T-helper 17 cell (primary cell): ENCODE measurements at places on chromosomes 2 and 18.

- no peak overlapping the region for H3K27ac ChIP-seq
- H3K4me3 ChIP-seq: no peak overlapping the region
- no peak for DNase-seq
- H3K4me1 ChIP-seq: peaks cover 22% of the 10 kb centered on the region
Measured at GRCh38 chr2:104855221-104856085, 1.5 kb downstream of the POU3F3 start.

GRCh38 chr18:50582500-50582899, 22.6 kb downstream of the MAPK4 start:
- H3K4me1 ChIP-seq: no peaks in the 10 kb centered on the region
- H3K27ac ChIP-seq: no peak overlapping the region
- peaks cover 19% of the 10 kb centered on the region for H3K27me3 ChIP-seq
- no peak for DNase-seq
- H3K4me3 ChIP-seq: no peak overlapping the region

DNA sequence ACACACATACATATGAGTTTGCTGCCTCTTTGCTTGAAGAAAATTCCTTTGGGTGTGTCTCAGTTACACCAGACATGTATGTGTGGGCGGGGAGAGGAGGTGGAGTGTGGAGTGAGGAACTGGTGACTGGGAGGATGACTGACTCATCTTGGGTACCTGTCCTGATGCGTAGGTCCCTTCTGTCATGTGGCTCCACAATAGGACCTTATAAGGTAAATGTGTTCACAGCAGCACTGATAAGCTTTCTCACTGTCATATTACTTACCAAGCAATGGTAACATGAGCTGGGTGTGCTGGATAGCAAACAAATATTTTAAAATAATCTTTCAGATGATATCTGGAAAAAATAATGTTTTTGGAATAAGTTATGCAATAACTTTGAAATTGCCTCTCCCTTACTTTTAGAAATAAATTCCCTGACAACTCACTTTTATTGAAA, 45.1 kb downstream of the SLC9A2 start:
- H3K27me3 ChIP-seq: peaks cover 40% of the 10 kb centered on the region
- H3K36me3 ChIP-seq: no peaks in the 10 kb centered on the region
- no peak overlapping the region for H3K4me3 ChIP-seq
- H3K27ac ChIP-seq: no peak overlapping the region

DNA sequence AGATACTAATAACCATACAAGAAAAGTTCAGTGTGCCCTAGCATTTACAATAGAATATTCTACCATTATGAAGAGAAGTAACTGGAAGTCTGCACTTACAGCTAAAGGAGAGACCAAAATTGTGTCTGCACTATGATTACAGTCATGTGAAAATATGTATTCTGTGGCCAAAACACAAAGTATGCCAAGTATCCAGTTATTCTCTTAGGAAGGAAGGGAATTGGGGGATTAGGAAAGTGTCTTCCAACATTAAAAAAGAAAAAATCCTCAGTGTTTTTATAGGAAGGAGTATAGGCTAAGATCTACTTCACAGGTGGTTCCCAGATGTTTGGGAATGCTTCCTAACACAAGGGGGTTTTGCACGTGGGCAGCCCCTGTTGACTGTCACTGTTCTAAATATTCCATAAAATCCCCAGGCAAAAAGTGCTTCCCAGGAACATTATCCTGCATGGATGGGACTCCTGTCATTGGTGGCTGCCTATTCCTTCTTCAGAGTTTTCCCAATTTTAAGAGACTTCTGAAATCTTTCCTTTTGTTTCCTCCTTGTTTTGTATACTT, 180.2 kb upstream of the KLHL29 start:
- H3K36me3 ChIP-seq: no peaks in the 10 kb centered on the region
- no peak for DNase-seq
- no peak overlapping the region for H3K27ac ChIP-seq
- peaks cover 14% of the 10 kb centered on the region for H3K27me3 ChIP-seq
- H3K4me3 ChIP-seq: no peak overlapping the region
- no peaks in the 10 kb centered on the region for H3K4me1 ChIP-seq

- no peaks in the 10 kb centered on the region for H3K4me1 ChIP-seq
- DNase-seq: no peak
- H3K27me3 ChIP-seq: peaks cover 26% of the 10 kb centered on the region
Measured at GRCh38 chr2:191899410-191899809, 52.5 kb upstream of the CAVIN2 start.

DNA sequence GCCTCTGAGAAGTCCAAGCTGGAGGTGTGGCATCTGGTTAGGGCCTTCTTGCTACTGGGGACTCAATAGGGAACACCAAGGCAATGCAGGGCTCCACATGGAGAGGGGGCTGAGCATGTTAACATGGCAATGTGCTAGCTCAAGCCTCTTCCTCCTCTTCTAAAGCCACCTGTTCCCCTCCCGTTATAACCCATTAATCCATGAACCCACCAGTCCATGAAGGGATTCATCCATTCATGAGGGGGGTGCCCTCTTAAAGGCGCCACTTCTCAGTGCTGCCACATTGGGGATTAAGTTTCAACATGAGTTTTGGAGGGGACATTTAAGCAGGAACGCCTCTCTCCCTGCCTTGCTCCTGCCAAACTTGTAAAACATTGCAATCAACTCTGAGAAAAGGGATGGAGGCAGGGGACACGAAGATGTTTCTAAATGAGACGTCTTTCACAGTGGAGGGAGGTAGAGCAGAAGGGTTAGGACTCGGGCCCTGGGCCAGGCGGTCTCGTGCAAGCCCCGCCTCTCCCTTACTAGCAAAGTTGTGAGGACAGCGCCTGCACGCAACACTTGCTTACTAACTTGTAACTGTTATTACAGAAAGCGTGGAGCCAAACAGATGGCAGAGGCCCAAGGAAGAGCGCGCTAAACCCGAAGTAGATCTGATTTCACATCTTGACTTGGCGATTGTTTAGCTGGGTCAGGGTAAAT, 118.2 kb upstream of the ZNF516 start:
- H3K4me3 ChIP-seq: no peak overlapping the region
- H3K4me1 ChIP-seq: peaks cover 2% of the 10 kb centered on the region

- H3K36me3 ChIP-seq: peaks cover 7% of the 10 kb centered on the region
- H3K4me3 ChIP-seq: no peak overlapping the region
- peaks cover 10% of the 10 kb centered on the region for H3K27me3 ChIP-seq
- no peak for DNase-seq
- H3K27ac ChIP-seq: no peak overlapping the region
- H3K4me1 ChIP-seq: peaks cover 4% of the 10 kb centered on the region
Measured at GRCh38 chr2:240123821-240124650, 12.1 kb downstream of the COPS9 start.

GRCh38 chr2:6442252-6442985, 423.3 kb downstream of the CMPK2 start:
- no peaks in the 10 kb centered on the region for H3K4me1 ChIP-seq
- no peak overlapping the region for H3K4me3 ChIP-seq
- DNase-seq: no peak
- no peaks in the 10 kb centered on the region for H3K36me3 ChIP-seq

GRCh38 chr2:134307334-134307733, 53.5 kb downstream of the MGAT5 start:
- DNase-seq: no peak
- no peak overlapping the region for H3K4me3 ChIP-seq
- peak overlapping the region; percentile 92 for H3K27ac ChIP-seq

GRCh38 chr18:35949903-35950627, 22.4 kb upstream of the RMP24 start:
- H3K4me1 ChIP-seq: peaks cover 5% of the 10 kb centered on the region
- H3K27me3 ChIP-seq: peaks cover 47% of the 10 kb centered on the region
- no peak overlapping the region for H3K27ac ChIP-seq
- DNase-seq: peak; percentile 27
- peak overlapping the region; percentile 92 for H3K4me3 ChIP-seq
